ENCODE measurements at places on chromosomes 1 and 21. TPM values are rescaled to one million over a fixed set of nuclear protein-coding genes. Genes with fewer than 3 reads are reported as not detected.

- no peak for DNase-seq
These were observed 66.4 kb upstream of the SOD1 start for GRCh38 chr21:31592963-31593560.

- no peak for DNase-seq
These were observed 57.0 kb upstream of the TRABD2B start for GRCh38 chr1:48054232-48054631.

- DNase-seq, result no peak
These were observed 134.4 kb downstream of the LRRC7 start for GRCh38 chr1:69702085-69702484.

DNA sequence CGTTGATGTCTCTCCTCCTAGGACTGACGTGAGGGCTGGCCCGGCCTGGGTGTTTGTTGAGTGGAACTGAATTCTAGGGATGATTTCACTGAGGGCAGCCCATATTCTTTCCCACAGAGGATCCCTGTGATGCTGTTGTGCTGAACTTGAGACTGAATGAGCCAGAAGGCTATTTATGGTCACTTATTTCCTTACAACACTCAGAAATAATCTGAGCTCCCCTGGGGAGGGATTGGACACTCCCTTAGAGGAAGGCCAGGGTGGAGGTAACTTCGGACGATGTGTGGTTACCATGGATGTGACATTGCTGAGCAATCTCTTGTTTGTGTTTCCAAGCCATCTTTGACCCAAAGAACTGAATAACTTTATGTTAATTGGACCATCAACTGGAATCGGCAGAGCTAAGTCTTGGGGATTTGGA lies 5.1 kb upstream of the TMCO4 start:
- DNase-seq, result no peak

GRCh38 chr21:35829067-35829466 lies 231.3 kb downstream of the SETD4 start:
- DNase-seq, result no peak

DNA sequence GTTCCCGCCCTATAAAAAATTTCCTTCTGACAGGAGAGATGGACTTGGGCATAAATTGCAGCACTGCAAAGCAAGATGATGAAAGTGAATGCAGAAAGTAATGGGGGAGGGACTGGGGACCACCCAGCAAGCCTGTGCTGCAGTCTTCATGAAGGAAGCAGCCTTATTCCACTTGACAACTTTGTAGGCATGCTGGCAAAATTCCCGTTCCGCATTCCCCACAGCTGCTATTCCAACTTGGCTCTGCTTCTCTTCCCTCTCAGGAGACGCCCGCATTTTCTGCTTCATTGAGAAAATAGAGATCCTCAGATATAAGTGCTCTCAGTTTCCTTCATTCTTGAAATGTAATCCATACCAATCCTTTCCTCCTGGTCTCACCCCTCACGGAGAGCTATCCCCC lies 2.4 kb downstream of the HMGB4 start:
- no peak for DNase-seq

DNA sequence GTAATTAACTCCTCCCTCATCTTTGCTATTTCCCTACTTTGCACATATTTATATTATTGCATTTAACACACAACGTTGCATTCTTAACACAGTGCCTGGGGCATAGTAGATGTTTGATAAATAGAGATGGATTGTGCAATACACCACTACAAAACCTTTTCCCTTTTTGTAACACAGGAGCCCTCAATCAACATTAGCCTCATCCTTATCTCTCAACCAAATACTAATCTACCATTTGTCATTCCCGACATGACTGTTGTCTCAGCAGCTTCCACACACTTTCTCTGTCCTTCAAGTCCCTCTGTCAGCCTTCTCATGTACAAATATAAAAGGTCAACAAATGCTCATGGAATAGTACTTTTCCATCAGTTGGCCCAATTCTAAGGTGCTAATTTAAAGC lies 78.9 kb upstream of the KCNK2 start:
- no peak for DNase-seq

DNA sequence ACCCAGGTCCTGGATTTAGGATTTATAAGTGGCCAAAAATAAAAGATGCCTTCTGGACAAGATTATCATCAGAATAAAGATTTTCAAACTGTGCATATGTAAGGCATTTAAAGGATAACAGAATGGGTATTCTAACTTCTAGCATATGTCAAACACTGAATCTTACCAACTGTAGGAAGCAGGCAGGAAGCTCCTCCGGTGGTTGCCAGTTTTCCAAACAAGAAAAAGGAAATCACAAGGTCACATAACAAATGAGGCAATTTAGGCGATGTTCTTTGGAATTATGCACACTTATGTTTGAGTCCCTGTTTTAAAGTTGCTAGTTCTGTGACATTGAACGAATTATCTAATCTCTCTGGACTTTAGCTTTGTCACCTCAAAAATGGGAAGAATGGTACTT lies 48.9 kb downstream of the ATP6V1G3 start:
- DNase-seq, result no peak

GRCh38 chr1:88742531-88742930 lies 58.5 kb downstream of the PKN2 start:
- no peak for DNase-seq

DNA sequence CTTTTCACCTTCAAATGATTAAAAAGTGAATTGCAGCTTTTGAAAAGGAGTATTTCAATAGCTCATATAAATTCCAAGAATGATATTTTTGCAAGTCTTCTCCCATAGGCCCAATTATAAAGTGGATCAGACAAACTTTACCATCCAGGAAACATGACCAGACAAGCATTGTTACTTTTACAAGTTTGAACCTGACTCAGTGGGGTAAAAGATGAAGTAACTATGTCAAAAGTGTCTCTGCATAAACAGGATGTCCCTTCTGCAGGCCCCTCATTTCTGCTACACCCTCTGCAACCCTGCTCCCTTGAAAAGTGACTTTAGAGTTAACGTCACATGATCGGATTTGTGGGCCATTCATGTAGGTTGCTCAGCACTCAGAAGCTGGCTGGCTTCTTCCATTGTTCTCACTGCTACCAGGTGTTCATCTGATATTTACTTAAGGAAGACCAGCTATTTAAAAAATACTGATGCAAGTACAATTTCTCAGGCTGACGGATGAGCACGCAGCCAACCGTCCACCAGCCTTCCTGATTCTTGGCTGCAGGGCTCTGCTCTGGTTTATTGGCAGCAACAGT lies 32.3 kb downstream of the URB1 start:
- DNase-seq, result no peak

GRCh38 chr1:77536813-77537212 lies 145.6 kb downstream of the ZZZ3 start:
- DNase-seq, result peak; percentile 50

DNA sequence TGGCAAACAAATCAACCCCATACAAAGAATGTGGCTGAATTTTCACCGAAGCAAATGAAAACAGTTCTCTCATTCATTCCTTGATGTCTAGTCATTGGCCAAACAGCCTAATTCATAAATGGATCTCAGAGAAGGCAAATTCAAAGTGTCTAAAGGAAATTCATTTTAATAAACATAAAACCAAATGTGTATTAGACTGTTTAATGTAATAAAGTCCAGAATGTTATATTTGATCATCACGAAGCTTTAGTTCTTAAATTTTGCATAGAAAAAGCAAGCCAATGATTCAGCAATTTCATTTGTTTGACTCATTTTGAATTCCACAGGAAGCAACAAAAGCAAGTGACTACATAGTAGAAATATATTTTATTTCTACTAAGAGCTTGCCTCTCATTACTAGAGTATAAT lies 379.2 kb upstream of the ADAMTS5 start:
- DNase-seq, result no peak

GRCh38 chr1:160646180-160646579 lies 664 bp downstream of the SLAMF1 start:
- DNase-seq, result no peak

DNA sequence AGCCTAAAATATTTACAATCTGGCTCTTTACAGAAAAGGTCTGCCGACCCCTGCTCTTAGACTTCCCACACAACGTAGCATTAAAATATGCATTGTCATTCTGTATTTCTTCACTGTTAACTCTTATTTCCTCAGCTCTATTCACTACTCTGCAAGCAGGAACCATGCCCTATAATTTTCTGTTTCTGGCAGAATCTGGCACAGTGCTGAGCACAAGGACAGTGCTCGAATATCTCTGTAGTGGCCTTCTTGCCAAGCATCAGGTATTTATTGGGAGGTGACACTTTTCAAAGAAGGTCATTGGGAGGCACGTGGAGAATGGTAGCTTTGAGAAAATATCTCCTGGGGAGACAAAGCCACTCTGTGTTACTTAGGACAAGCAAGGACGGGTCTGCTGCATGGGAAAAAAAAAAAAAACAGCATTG lies 77.9 kb downstream of the PSMG1 start:
- DNase-seq, result no peak

- peak; percentile 10 for DNase-seq
These were observed 108.0 kb upstream of the TRABD2B start for GRCh38 chr1:48105165-48105564.

DNA sequence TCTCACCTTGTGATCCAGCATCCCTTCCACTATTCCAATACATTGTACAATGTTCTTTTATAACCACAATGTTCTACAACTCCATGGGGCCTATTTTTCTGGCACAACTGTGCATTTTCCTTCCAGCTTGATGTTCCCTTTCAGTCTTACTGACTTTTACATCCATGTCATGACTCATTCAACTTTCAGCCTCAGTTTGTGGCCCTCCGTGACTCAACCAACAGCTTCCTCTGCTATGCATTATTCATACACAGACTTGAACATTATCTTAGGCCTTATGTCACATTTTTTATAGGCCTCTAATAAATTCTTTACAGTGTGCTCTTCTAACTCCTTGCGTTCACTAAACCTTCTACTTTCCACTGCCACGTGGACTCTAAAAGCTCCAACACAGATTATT lies 119.4 kb upstream of the PRMT6 start:
- no peak for DNase-seq

DNA sequence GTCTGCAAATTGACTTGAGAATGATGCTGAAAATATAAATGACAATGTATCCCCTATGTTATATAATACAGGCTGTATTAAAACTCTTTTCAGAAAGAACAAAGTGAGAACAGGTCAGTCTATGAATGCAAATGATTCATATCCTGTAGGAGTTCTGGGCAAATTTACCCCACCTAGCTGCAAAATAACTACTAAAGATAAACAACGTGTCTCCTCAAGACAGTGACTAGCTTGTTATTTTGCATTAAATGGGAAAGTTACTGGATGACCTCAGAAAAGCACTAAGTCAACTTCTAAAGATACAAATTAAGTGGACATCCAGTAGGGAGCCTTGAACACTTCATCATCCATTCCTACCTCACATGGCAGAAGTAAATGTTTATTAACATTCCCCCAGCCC lies 11.1 kb downstream of the RNF19B start:
- peak; percentile 29 for DNase-seq

DNA sequence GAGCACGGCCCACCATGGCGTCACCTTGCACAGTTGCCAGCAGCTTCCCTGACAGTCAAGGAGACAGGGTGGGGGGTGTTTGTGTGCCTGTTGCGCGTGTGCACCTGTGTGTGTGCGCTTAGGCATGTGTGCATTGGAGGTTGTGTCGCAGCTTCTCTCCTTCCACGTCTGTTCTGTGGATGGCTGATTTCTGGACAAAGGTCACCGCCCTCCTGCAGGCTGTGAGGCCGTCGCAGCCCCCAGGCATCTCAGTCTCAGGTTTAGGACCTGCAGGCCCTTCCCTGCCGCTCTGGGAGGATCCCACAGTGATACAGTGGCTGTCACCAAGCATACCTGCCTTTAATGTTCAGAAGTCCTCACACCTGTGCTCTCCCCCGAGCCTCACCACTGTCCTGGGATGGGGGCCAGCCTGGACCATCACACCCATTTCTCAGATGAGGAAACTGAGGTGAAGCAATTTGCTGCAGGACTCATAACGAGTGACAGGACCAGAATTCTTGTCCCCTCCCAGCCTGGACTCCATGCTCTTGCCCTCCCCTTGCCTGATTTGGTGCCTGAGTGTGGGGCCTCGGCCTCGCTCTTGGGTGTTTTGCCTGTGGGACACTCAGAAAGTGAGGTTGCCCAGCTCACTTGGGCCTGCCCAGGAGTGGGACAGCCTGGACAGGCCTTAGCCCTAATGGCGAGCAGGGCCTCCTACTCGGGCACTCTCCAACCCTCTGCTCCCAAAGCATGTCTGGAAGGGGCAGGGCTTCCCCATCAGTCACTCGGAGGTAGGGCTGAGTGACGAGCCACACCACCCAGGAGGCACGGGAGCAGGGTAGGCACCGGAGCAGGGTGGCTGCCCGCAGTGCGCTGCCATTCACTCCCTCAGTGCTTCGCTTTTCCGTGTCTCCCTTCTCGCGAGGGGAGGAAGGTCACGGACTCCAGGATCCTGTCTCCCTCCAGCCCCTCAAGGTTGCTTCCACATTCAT lies 22.6 kb downstream of the COQ8A start:
- no peak for DNase-seq

DNA sequence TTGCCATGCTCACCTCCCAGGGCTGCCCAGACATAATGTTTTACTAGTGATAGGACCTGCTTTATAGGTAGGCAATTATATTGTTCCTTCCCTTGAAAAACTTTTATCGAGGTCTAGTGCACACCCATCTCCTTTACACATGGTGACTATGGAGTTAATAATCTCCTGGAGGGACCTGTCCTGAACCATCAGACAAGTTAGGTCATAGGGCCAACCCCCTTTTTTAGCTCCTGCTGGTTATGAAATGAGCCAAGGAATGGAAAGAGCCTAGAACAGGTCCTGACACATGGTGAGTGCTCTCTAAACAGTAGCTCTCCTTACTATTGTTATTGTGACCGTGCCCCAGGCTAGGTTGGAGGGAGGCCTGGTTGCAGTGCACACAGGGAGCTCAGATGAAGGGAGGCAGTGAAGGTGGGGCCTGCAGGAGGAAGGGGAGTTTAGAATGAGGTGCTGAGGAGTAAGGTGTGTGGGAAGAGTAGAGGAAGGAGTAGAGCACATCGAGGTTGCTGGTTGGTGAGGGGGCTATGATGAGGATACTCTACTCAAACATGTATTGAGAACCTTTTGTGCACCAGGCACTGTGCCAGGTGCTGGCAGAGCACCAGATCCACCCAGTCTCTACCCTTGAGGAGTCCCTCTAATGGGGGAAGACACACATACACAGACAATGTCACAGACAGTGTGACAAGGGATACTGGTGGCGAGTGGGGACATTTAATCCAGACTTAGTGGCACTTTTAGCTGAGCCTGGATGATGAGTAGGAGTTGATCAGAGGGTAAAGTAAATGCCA lies 14.1 kb upstream of the LMNA start:
- DNase-seq, result peak; percentile 69

- no peak for DNase-seq
These were observed 554.2 kb downstream of the NUF2 start for GRCh38 chr1:163875927-163876320.

GRCh38 chr1:215458562-215458961 lies 108.5 kb upstream of the KCTD3 start:
- DNase-seq, result no peak

The ELAPOR1 gene
- 0.71 TPM for total RNA-seq

The CD2 gene
- total RNA-seq, result not detected

The AADACL4 gene
- total RNA-seq, result not detected

The S1PR1 gene
- not detected for total RNA-seq

The AGO3 gene
- total RNA-seq, result 29.7 TPM

The RUNX1 gene
- 26.7 TPM for total RNA-seq

The S100A2 gene
- 17.9 TPM for total RNA-seq

All from HT-29 (cell line).